ENCODE measurements at places on chromosomes 3 and 15. TPM values are rescaled to one million over a fixed set of nuclear protein-coding genes. Genes with fewer than 3 reads are reported as not detected.

The SLC22A14 gene
- not detected for total RNA-seq

The HCN4 gene
- total RNA-seq: 0.18 TPM

The AEN gene
- total RNA-seq: 12.5 TPM

The PPIP5K1 gene
- 69.2 TPM for total RNA-seq

The ATP2B2 gene
- total RNA-seq: not detected

The GHSR gene
- not detected for total RNA-seq

The CIAO2A gene
- total RNA-seq: 155 TPM

The TMF1 gene
- 53.8 TPM for total RNA-seq

The ADAMTS17 gene
- total RNA-seq: 10.7 TPM

The KIF15 gene
- 0.45 TPM for total RNA-seq

The C2CD4A gene
- not detected for total RNA-seq

The GNAT1 gene
- total RNA-seq: not detected

The TAGLN3 gene
- not detected for total RNA-seq

The CMTM8 gene
- 1.3 TPM for total RNA-seq

The SGO1 gene
- total RNA-seq: 4.5 TPM

The CP gene
- 7.5 TPM for total RNA-seq

The RRP9 gene
- 3.2 TPM for total RNA-seq

The C3orf33 gene
- total RNA-seq: 5.5 TPM

The GLDN gene
- total RNA-seq: 2.0 TPM

The TIGIT gene
- total RNA-seq: not detected

The CHRNA7 gene
- 75.3 TPM for total RNA-seq

The AADACL2 gene
- total RNA-seq: not detected

The LIPH gene
- 257 TPM for total RNA-seq

The CD200 gene
- 50.0 TPM for total RNA-seq

The SLC24A5 gene
- total RNA-seq: not detected

The CASR gene
- not detected for total RNA-seq

The SLC28A2 gene
- total RNA-seq: 1.8 TPM

The SEMA5B gene
- total RNA-seq: not detected

The CPA3 gene
- 19.8 TPM for total RNA-seq

The RARRES1 gene
- total RNA-seq: 2.6 TPM

The HIGD1A gene
- total RNA-seq: 83.1 TPM

The KLF15 gene
- 21.6 TPM for total RNA-seq

The SPATA12 gene
- total RNA-seq: not detected

The SAXO2 gene
- 18.7 TPM for total RNA-seq

The GATM gene
- 30.4 TPM for total RNA-seq

The WNT7A gene
- total RNA-seq: not detected

The AMIGO3 gene
- not detected for total RNA-seq

The CCR9 gene
- 1.1 TPM for total RNA-seq

The XXYLT1 gene
- total RNA-seq: 12.8 TPM

The ARPIN gene
- total RNA-seq: 17.4 TPM

The VPS18 gene
- 1.8 TPM for total RNA-seq

The ACAP2 gene
- total RNA-seq: 116 TPM

The FAM107A gene
- total RNA-seq: 35.2 TPM

The ZPLD1 gene
- total RNA-seq: not detected

The HYAL3 gene
- total RNA-seq: 3.9 TPM

The TMEM40 gene
- total RNA-seq: not detected

The CTXN2 gene
- total RNA-seq: not detected

Data from stomach (tissue), 19 donors.